ENCODE measurements at places on chromosomes 2 and 18. TPM values are rescaled to one million over a fixed set of nuclear protein-coding genes. Genes with fewer than 3 reads are reported as not detected.

GRCh38 chr2:187274146-187274545, 173.9 kb downstream of the CALCRL start:
- no peak for DNase-seq

- DNase-seq: peak; percentile 75
These were observed 2.0 kb downstream of the SLC14A2 start for GRCh38 chr18:45617284-45617683.

DNA sequence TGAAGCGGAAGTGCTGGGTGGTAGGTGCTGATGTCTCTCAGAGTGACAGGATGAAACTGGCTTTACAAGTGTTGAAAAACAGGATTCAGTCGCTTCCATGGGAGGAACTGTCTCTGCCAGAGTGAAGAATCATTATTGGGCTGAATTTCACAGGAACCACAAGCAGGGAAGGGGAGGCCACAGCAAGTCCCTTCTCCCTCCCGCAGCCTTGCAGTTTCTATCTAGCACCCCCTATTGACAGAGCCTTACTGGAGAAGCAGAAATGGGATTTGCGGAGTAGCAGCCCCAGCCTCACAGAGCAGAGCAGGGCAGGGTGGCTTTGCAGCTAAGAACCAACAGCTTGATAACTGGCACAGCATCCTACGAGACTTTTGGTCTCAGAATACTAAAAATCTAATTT, 33.3 kb upstream of the RMP24 start:
- no peak for DNase-seq

Gene LYG2
- not detected for total RNA-seq

Gene OXER1
- total RNA-seq: not detected

Gene CIAO1
- 136 TPM for total RNA-seq
